ENCODE measurements at places on chromosomes 7 and 10.

GRCh38 chr7:28304290-28304689, 108.0 kb upstream of the CREB5 start:
- no peak for DNase-seq

- DNase-seq = no peak
These were observed 202.8 kb downstream of the IPMK start for GRCh38 chr10:58064714-58065528.

GRCh38 chr10:9621216-9621615, 1396.5 kb upstream of the CELF2 start:
- no peak for DNase-seq

DNA sequence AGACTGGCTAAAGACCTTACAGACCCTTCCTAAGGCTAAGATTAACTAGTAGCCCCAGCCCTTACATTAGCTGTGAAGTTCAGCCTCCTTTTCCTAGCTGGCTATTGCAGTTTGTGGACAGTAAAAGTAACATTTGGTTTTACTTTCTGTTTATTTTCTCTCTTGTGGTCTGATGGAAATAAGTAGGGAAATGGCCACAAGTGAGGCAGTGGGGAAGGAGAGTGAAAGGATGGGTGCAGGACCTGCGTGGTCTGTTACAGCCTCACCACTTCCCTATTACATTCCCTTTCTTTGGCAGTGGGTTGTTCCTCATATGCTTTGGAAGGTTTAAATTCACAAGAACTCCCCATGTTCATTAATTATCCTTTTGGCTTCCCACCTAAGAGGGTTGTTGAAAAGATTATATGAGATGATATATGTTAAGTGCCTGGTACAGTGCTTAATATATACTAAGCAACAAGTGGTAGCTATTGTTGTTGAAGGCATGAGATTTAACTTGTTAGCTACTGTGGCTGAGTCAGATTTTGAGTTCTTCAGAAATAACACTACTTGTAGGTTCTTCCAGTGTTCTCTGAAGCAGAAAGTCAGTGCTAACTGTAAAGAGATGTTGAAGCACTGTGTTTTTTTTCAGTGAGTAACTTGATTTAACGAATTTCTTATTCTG, 181.7 kb downstream of the ST7 start:
- DNase-seq = no peak

DNA sequence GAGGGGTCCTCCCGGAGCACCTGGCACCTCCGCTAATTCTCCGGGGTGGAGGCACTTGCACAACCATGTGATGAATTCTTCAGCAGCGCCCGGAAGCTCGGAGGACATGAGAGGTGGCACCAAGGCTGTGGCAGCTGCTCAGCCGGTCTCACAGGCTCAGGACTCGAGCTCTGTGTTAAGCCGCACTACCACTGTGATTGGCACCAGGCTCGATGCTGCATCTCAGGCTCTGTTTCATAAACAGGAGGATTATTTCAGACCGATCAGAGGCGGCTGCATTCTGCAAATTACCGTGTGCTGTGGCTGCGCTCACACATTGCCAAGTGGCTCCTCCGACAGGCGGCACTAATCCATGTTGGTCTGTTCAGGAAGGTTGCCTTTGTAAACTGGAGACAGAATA, 495.2 kb downstream of the DNAJB6 start:
- DNase-seq = no peak

DNA sequence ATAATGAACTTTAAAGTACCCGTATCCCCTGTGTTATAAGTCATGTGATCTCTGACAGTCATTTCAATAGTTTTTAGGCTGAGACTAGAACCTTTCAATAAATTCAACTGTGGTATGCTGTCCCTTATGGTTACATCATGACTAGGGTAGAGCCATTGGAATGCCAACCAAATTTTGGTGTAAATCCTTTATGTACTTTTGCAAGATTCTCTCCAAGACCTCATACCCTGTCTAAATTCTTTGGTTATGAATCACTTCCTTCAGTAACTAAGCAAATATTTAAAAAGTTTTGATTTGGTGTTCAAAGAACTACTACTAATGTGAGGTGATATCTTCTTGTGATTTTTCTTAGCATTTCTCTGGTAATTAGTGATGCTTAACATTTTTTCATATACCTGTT, 20.8 kb upstream of the OR6B1 start:
- no peak for DNase-seq

GRCh38 chr10:95987685-95988426, 55.5 kb upstream of the CCNJ start:
- DNase-seq = no peak

GRCh38 chr10:43403911-43404703, 4.9 kb downstream of the HNRNPF start:
- no peak for DNase-seq

- no peak for DNase-seq
These were observed 57.5 kb downstream of the CTBP2 start for GRCh38 chr10:125102821-125103220.

DNA sequence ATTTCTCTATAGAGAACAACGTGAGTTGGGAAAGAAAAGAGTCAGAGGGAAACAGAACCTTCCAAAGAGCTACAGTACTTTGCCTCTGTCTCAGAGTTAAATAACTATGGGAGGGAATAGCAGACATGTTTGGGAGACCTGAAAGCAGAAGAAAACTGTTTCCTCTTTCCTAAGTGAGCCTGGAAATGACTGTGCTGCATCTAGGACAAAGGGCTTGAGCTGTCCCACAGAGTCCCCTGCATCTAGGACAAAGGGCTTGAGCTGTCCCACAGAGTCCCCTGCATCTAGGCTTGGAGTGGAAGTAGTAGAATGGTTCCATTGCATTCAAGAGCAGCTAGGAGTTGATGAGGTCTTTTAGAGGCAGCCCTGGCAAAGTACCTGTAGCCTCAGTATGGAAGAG, 149.7 kb downstream of the DKK1 start:
- no peak for DNase-seq

- DNase-seq = no peak
These were observed at the start of gene SEMA3A for GRCh38 chr7:84194484-84195271. Gene SEMA3A (minus strand): TSS chr7:84194789. CDS start chr7:84194586, 203 bp downstream.

DNA sequence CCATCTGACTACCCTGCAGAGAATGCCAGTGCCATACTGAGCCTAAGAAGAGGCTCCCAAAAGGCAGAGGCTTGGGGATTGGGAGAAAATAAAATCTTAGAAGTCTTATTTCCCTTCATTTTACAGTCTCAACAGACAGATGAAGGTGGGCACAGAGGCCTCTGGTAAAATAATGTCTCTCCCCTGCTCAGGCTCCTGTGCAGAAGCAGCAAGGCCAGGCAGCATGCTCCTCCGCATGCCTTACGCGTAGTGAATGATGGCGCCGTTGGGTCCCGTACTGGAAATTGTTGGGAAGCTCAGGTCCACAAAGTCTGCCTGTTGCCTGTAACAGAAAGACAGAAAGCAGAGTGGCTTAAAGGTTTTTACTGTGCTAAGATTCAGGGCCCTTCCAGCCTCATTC, 45.8 kb downstream of the XPNPEP1 start:
- no peak for DNase-seq
